ENCODE measurements at places on chromosomes 5 and 9. TPM values are rescaled to one million over a fixed set of nuclear protein-coding genes. Genes with fewer than 3 reads are reported as not detected.

GRCh38 chr5:159187719-159188118 lies 21.6 kb downstream of the RNF145 start:
- no peak overlapping the region for H3K27ac ChIP-seq
- no peak overlapping the region for H3K4me3 ChIP-seq
- DNase-seq = no peak

DNA sequence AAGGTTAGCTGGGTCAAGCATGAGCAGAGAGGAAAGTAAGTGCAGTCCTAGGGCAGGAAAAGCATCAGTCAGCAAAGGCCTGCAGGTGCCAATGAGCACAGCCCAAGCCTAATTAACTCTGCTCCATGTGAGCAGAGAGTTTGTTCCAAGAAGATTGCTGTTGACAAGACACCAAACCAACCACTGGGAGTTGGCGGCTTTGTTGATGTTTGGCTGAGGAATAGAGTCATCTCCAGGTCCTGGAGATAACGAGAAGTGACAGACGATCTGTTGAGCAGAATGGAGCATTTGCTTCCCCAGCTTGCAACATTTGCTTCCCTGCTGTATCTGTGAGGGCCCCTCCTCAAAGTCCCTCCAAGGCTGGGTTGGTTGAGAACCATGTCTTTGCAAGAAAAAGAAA lies 68.2 kb downstream of the FAM114A2 start:
- no peak for DNase-seq
- peaks cover 10% of the 10 kb centered on the region for H3K4me1 ChIP-seq
- no peak overlapping the region for H3K27ac ChIP-seq
- no peaks in the 10 kb centered on the region for H3K36me3 ChIP-seq
- H3K4me3 ChIP-seq = no peak overlapping the region

DNA sequence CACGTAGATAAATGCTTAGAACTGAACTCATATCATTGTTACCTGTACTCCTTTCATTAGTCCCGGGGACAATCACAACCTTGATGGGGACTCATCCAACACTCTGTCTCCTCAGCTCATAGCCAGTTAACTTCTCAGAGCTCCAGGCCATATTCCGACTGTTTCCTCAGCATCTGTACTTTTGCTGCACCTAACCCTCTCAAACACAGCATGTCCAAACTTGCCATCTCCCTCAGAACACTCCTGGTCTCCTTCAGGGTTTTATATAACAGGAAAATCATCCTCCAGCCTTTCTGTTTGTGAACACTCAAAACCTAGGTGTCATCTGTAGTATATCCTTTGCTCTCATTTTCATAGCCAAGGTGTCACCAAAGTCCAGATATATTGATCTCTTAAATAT lies 150.5 kb downstream of the CDH6 start:
- no peak for DNase-seq
- H3K27me3 ChIP-seq = no peaks in the 10 kb centered on the region
- H3K4me3 ChIP-seq = no peak overlapping the region
- no peak overlapping the region for H3K27ac ChIP-seq
- H3K36me3 ChIP-seq = no peaks in the 10 kb centered on the region

- H3K4me1 ChIP-seq = no peaks in the 10 kb centered on the region
- H3K27ac ChIP-seq = no peak overlapping the region
- no peak for DNase-seq
- H3K36me3 ChIP-seq = no peaks in the 10 kb centered on the region
Measured at GRCh38 chr5:135053278-135053677, 19.2 kb upstream of the PITX1 start.

SPATA31A3 gene
- total RNA-seq = not detected

GRCh38 chr9:126412905-126413304 lies 86.3 kb downstream of the MVB12B start:
- H3K36me3 ChIP-seq = no peaks in the 10 kb centered on the region
- no peak for DNase-seq
- H3K4me3 ChIP-seq = no peak overlapping the region
- no peaks in the 10 kb centered on the region for H3K27me3 ChIP-seq
- H3K4me1 ChIP-seq = peaks cover 20% of the 10 kb centered on the region

PCDHGB2 gene
- total RNA-seq = 4.4 TPM

DNA sequence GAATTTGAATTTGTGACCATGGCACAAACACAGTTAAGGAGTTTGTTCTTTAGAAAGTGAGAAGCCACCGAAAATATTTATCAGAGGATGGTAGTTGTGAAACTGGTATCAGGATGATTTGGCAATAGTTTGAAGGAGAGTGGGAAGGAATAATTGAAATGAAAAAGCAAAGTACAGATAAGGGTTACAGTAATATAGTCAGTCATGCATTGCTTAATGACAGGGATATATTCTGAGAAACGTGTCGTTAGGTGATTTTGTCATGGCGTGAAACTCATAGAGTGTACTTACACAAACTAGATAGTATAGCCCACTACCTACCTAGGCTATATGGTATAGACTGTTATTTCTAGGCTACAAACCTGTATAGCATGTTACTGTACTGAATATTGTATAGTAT lies 84.2 kb downstream of the GPBP1 start:
- H3K4me3 ChIP-seq = no peak overlapping the region
- no peak overlapping the region for H3K27ac ChIP-seq
- H3K4me1 ChIP-seq = no peaks in the 10 kb centered on the region

- H3K27ac ChIP-seq = no peak overlapping the region
- H3K4me1 ChIP-seq = no peaks in the 10 kb centered on the region
- H3K36me3 ChIP-seq = no peaks in the 10 kb centered on the region
- no peaks in the 10 kb centered on the region for H3K27me3 ChIP-seq
Measured at GRCh38 chr5:16780325-16780724, 155.8 kb downstream of the MYO10 start.

DNA sequence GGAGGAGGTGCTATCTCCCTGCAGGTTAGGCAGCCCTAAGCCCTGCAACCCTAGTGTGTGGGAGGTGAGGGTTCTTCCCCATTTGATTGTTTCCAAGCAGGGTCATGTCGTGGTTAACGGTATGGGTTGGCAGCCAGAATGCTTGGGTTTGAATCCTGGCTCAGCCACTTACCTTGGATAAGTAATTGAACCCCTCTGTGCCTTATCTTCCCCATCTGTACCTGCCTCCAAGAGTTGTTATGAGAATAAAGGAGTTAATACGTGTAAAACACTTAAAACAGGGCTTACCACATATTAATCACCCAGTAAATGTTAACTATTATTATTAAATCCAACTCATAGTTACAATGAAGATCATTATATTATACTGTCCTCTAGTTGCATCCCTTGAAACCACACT lies 52.2 kb upstream of the SPATA31E1 start:
- no peak overlapping the region for H3K4me3 ChIP-seq
- H3K4me1 ChIP-seq = no peaks in the 10 kb centered on the region
- H3K36me3 ChIP-seq = no peaks in the 10 kb centered on the region
- H3K27me3 ChIP-seq = no peaks in the 10 kb centered on the region

- H3K27me3 ChIP-seq = no peaks in the 10 kb centered on the region
- peak overlapping the region; percentile 81 for H3K27ac ChIP-seq
- H3K36me3 ChIP-seq = no peaks in the 10 kb centered on the region
- H3K4me3 ChIP-seq = no peak overlapping the region
Measured at GRCh38 chr5:173719731-173720082, 103.3 kb upstream of the BOD1 start.

- no peak for DNase-seq
- H3K36me3 ChIP-seq = no peaks in the 10 kb centered on the region
- no peak overlapping the region for H3K4me3 ChIP-seq
- no peaks in the 10 kb centered on the region for H3K4me1 ChIP-seq
- no peak overlapping the region for H3K27ac ChIP-seq
Measured at GRCh38 chr9:118331622-118332045, 627.4 kb downstream of the TLR4 start.

- H3K4me3 ChIP-seq = no peak overlapping the region
- no peaks in the 10 kb centered on the region for H3K4me1 ChIP-seq
- no peak overlapping the region for H3K27ac ChIP-seq
- no peak for DNase-seq
Measured at GRCh38 chr5:96572864-96573512, 89.2 kb upstream of the CAST start.

DNA sequence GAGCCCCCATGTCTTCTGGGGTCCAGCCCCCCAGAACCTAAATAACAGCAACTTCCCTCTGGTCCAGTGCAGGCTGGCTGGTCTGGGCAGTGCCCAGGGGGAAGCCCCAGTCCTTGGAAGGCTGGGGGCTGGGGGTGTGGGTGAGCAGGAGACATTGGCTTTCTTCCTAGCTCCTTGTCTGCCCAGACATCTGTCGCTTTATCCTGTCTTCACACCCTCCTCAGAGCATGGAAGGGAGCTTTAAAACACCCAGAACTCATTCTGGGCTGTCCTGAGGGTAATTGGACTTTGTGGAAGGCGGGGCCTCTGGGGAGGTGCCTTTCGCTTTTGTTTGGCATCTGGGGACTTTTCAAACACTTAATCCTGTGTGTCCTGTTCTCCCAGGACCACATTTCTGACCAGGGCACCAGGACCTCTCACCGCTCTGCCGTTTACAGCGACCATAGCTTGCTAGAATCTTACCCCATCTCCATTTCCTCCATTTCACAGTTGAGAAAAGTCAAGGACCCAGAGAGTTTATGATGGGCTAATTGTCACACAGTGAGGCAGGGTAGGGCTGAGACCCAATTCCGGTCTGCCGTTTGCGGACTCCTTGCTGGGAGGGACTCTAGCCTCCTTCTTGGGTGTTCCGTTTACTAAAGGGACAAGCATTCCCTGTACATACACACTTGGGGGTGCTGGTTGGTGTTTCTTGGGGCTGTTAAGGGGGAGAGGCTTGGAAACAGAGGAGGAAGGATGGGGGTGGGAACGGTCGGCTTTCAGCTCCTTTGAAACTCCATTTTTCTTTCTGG lies 1.1 kb downstream of the GSN start:
- H3K4me1 ChIP-seq = peaks cover 62% of the 10 kb centered on the region
- no peaks in the 10 kb centered on the region for H3K36me3 ChIP-seq
- peak; percentile 45 for DNase-seq
- peak overlapping the region; percentile 20 for H3K27ac ChIP-seq
- H3K27me3 ChIP-seq = no peaks in the 10 kb centered on the region

PRR16 gene
- total RNA-seq = 1.9 TPM

FRMD3 gene
- 28.6 TPM for total RNA-seq

DNA sequence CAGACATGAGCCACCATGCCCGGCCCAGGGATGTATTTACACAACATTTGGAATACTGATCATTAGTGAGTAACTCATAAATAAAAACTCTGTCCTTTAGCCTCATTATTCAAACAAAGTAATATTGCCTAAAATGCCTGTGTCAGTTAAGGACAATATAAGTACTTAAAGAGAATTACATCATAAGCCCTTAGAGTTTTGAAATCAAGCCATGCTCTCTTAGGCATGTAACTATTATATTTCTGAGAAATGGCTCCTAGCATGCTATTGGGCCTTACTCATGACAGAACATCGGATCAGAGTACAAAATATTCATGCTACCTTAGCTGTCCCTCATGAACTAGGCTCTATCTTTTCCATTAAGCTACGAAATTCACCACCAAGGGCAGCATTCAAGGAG lies 309.3 kb downstream of the CHSY3 start:
- H3K4me1 ChIP-seq = no peaks in the 10 kb centered on the region
- H3K4me3 ChIP-seq = no peak overlapping the region
- H3K36me3 ChIP-seq = no peaks in the 10 kb centered on the region
- no peak overlapping the region for H3K27ac ChIP-seq

PCDHB5 gene
- total RNA-seq = 21.4 TPM

- DNase-seq = no peak
- H3K4me1 ChIP-seq = no peaks in the 10 kb centered on the region
- H3K4me3 ChIP-seq = no peak overlapping the region
- H3K27ac ChIP-seq = no peak overlapping the region
Measured at GRCh38 chr5:42927730-42928129, 112.4 kb downstream of the ANXA2R start.

DNA sequence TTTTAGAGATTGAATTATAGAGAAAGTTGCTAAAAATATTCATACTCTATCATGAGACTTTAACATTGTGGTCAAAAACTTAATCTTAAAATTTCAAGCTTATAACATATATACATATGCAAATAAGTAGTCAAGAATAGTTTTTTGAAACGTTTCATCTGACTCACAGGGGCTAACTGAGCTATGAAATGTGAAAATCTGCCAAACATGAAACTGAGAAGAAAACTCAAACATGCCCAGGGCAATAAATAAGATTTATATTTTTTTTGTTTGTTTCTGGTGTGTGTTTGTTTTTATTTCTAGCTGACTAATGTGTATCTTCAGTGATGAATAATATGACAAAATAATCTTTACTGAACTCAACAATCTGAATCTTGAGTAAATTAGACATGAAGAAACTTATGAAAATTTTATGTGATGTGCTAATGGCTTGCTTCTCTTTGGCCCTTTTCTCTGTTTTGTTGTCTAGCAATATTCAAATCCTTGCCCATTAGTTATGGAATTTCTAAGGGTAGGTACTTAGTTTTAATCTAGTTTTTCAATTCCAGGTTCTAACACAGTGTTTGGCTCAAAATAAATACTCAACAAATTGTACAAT lies 99.9 kb downstream of the FAM174A start:
- H3K27ac ChIP-seq = no peak overlapping the region
- no peak for DNase-seq
- no peak overlapping the region for H3K4me3 ChIP-seq
- no peaks in the 10 kb centered on the region for H3K4me1 ChIP-seq

- no peaks in the 10 kb centered on the region for H3K36me3 ChIP-seq
- DNase-seq = no peak
- no peaks in the 10 kb centered on the region for H3K27me3 ChIP-seq
- no peaks in the 10 kb centered on the region for H3K4me1 ChIP-seq
- no peak overlapping the region for H3K4me3 ChIP-seq
Measured at GRCh38 chr9:135174981-135175380, 87.5 kb downstream of the OLFM1 start.

CCDC183 gene
- total RNA-seq = 1.3 TPM

DRD1 gene
- total RNA-seq = not detected

All from thyroid gland (tissue), 4 donors.